PC-3 (cell line): ENCODE measurements at places on chromosomes 13 and 19. TPM values are rescaled to one million over a fixed set of nuclear protein-coding genes. Genes with fewer than 3 reads are reported as not detected.
A peak's percentile ranks its signal among the peaks of the same experiment; 100 is the strongest.

Gene GPC5
- not detected in 2 replicates for total RNA-seq

Gene CEACAM8
- total RNA-seq: not detected in 2 replicates

Gene CD320
- 217 and 221 TPM in 2 replicates for total RNA-seq

GRCh38 chr13:106100171-106100919 lies 435.1 kb downstream of the EFNB2 start:
- H3K27ac ChIP-seq: peak overlapping the region; percentile 100
- H3K4me1 ChIP-seq: peaks cover 85% of the 10 kb centered on the region

GRCh38 chr13:44048326-44048725 lies 168.6 kb downstream of the LACC1 start:
- no peak overlapping the region for H3K27ac ChIP-seq
- H3K4me1 ChIP-seq: peaks cover 38% of the 10 kb centered on the region
- no peaks in the 10 kb centered on the region for H3K36me3 ChIP-seq
- peak; percentile 46 for DNase-seq
- no peak overlapping the region for H3K4me3 ChIP-seq
